H7 (cell line): ENCODE measurements at places on chromosomes 13 and 19. TPM values are rescaled to one million over a fixed set of nuclear protein-coding genes. Genes with fewer than 3 reads are reported as not detected.

FXYD3 gene
- not detected in 2 replicates for total RNA-seq

GRCh38 chr13:50948601-50949000 lies 39.0 kb downstream of the RNASEH2B start:
- no peak for DNase-seq

DNA sequence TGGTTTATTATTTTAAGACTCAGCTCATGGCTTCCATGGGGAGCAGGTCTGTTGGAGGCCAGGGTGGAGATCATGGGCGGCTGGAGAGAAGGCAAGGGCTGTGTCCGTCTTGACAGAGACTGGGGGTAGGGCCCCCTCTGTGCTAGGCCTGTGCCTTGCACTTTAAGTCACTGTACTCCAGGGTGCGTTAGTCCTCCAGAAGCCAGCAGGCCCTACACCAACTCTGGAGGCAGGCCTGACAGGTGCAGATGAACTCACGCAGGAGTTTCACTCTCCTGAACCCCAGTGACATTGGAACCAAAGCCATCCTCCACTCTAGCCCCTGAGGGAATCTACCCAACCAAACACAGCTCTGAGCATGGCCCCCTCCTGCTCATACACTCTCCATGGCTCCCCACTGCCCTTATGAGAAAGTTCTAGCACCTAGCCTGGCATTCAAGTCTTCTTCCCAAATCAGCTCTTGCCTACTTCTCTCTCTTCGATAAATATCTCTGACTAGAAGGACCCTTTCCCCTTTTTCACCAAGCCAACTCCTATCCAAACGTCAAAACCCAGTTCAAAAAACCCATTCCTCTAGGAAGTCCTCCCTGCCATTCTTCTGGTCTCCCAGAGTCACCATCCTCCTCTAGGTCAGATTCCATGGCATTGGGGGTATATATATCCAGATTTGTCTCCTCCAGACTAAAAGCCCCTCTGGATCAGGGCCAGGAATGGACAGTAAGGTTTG lies 15.1 kb downstream of the MEF2B start:
- DNase-seq: peak; percentile 44

- no peak for DNase-seq
These were observed 49.4 kb upstream of the TEX29 start for GRCh38 chr13:111270765-111271698.

DNA sequence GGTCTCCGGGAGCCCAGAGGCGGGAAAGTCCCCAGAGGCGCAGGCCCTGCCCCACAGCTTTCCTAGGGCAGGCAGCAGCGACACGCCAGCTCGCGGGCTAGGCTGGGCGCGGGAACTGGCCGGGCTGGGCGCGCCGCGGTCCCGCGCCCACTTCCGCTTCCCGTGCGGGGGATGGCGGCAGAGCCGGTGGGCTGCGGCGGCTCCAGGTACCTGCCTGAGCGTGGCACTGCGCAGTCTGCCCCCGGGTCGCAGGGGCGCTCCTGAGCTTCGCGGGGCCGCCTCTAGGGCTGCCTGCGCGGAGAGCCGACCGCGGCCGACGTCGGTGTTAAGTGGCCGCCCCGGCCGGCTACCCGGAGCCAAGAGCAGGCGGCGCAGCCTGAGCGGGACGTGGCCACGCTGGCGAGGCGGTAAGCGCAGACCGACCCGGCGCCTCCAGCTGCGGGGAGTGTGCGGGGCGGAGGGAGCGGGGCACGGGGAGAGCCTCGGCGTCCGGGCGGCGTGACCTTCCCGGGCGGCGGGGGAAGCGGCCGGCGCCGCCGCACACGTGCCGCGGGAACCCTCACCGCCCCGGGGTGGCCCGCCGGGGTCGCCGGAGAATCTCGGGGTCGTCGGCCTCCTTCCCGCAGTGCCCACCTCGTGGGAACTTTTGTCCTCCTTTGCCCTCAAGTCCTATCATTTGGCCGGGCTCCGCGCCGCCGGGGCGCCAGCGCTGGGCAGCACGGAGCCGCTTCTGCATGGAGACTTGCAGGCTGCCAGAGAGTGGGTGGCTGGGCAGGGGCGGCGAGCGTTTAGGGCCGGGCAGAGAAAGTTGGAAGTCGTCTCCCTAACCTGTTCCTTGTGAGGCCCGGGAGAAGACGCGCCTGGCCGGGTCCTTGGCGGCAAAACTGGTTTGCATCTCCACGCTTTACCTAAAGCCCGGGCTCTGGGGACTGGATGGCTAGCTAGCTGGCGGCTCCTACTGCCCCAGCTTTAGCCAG lies 31.4 kb upstream of the MPHOSPH8 start:
- DNase-seq: peak; percentile 90

- peak; percentile 1 for DNase-seq
These were observed 268.5 kb downstream of the B3GLCT start for GRCh38 chr13:31468114-31468902.
